ENCODE measurements at places on chromosomes 3 and 15.
A peak's percentile ranks its signal among the peaks of the same experiment; 100 is the strongest.

GRCh38 chr3:113271189-113271588 lies 59.8 kb downstream of the BOC start:
- DNase-seq: no peak

DNA sequence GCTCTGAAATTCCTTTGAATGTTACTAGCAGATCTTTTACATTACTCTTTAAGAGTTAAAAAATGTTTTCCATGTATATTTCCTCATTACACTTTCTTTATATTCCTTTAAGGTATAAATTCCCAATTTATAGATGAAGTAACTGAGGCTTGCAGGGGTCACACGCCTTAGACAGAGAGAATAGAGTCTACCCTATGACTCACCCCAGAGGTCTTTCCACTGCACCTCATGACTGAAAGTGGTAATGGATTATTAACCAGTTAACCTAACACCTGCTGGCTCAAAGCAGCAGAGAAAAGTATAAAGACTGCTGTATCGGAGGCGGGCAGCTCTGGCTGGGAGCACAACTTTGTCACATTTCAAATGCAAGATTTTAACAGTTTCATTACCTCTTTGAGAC lies 37.7 kb downstream of the LDHAL6B start:
- DNase-seq: no peak

- DNase-seq: no peak
Measured at GRCh38 chr15:92629975-92630626, 25.5 kb downstream of the FAM174B start.

GRCh38 chr3:10353160-10353559 lies 32.2 kb upstream of the SEC13 start:
- DNase-seq: no peak

- DNase-seq: no peak
Measured at GRCh38 chr3:65851827-65852226, 186.9 kb downstream of the MAGI1 start.

DNA sequence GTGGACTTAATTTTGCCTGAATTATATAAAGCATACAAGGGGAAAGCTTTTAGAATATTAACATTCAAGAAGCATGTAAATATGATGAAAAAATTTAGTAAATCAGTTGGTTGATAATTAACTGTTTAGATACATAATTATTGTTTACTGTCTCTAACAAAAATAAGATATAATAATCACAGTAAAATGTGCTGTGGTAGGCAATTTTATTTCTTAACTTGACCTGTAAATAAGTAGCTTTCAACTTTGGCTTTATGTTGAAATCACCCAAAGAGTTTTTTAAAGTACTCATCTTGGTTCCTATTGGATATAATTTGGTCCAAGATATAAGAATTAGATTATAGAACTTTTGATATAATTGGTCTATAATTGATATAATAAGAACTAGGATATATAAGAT lies 1374.5 kb downstream of the NSUN3 start:
- no peak for DNase-seq

DNA sequence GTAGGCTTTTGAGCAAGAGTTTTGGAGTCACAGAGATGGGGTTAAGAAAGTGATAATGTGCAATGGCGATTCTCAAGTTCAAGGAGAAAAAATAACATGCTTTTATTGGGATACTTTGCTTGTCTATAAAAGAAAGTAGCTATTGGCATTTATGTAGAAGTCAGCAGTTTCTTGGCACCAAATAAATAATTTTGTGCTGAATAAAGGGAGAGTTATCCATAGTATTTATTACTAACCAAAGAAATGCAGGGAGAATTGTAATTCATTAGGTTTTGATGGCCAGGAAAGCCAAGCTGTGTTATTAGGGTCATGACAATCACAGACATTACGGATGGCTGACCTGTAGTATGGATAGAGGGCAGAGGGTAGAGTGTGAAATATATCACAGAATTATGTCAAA lies 33.1 kb downstream of the BTD start:
- no peak for DNase-seq

- DNase-seq: no peak
Measured at GRCh38 chr15:47431501-47431900, 285.8 kb upstream of the SEMA6D start.

DNA sequence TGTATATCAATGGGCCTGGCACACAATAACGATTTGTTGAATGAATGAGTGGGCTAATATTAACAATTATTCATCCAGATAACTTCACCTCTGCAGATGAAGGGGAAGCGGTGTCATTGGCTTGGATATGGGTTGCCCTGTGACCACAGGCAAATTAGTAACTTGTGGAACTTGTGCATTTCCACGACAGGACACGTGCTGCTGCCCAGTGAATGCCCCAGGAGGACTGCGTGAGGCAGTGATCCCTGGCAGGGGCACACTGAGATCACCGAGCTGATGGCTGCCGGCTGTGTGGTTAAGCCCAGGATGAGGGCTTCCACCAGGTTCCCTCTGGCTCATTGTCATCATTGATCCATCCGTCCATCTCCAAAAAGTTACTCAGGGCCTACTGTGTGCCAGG lies 84.1 kb upstream of the HACD2 start:
- DNase-seq: no peak

DNA sequence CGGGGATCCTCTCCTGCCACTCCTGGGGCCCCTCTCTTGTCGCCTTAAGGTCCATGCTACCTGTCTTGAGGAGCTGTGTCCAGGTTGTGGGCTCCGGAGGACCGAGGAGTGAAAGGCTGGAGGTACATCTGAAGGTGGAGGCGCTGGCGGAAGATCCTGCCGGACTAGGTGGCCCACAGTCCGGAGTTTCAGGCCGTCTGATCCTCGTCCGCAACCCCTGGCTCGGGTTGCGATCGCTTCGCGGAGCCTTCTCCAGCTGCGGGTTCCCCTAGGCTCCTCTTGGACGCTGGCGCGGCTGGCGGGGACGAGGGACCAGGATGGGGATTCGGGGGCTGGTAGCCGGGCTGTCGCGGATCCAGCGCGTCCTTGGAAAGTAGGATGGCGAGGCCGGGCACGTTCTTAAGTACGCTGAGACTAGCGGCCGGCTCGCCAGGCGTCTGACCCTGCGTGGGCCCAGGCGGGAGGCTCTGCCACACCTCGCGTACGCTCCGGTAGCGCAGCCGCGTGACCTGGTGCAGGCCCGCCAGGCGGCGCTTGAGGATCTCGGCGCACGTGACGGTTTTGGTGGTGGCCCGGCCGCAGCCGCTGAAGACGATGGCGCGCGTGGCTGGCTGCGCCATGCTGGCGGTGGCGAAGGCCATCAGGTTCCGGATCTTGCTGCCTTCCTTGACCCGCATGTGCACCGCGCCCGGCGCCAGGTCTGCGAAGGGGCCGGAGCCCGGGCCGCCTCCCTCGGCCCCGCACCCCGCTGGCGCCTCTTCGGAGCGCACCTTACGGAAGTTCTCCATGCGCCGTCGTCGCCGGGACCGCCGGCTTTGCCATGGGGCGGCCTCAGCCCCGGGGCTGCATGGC lies 550 bp downstream of the RPP25 start:
- peak; percentile 58 for DNase-seq

Measured in activated CD4-positive, alpha-beta T cell treated with anti-CD3 and anti-CD28 coated beads, Interleukin-2, amount 50 U/mL, for 4 hours (primary cell).